ENCODE measurements at places on chromosomes 4 and X.

DNA sequence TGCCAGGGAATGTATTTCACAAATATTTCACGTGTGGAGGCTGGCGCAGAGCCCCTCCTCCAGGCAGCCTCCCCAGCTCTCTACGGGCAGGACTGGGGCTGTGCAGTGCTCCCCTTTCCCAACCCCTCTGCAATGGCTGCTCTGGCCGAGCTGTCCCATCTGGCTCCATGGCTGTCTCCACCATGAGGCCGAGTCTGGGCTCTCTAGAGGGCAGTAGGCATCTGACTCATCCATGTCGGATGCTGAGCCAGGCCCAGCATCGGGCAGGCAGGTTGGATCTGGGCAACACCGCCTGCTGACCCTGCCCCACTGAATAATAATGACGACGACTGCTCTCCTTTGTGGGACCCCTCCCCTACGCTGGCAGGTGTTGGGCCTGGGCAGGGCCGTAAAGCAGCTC lies 11.0 kb upstream of the SH3TC1 start:
- no peak for DNase-seq

DNA sequence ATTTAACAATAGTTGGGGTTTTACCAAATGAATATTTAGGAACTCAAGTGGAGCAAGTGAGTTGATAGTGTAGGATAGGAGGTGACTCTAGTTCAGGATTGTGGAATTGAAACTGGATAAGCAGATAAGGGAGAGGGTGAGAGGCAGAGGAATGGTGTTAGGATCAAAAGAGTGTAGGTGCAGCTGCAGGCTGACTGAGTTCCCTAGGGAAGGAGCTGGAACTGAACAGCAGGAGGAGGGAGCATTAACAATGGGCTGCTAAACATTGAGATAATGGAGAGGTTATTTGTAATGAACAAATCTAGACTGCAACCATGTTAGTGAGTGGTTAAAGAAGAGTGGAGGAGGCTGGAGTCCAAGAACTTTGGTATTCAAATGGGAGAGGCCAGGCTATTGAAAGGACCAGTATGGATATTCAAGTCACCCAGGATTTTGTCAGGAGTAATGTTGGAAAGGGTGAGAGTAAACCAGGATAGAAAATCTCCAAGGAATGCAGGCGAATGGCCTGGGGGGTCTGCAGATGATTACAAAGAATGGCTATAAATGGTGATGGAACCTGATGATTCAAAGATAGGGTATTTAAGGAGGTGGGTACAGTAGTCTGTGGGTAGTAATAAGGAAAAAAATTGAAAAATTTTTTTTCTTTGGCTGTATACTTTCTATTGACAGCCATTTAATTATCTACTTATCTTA lies 497.1 kb upstream of the TENM3 start:
- DNase-seq = no peak

GRCh38 chr4:82776925-82777542 lies 21.6 kb downstream of the SCD5 start:
- DNase-seq = no peak

DNA sequence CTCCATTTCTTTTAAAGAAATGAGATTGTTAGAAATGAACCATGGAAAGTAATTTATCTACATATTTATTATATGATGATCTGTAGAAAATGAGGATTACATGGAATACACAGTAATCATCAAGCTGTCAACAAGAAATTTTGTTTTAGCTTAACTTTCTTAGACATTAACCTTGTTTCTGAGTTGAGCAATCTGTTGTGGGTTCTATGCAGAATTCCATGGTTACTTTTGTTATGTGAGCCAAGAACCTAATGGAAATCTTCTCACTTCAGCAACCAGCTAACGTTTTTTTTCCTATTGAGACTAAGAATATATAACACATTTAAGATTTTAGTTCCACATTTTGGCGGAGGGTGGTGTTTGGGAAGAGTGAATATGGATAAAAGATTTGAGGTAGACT lies 136.1 kb upstream of the SLC4A4 start:
- no peak for DNase-seq

DNA sequence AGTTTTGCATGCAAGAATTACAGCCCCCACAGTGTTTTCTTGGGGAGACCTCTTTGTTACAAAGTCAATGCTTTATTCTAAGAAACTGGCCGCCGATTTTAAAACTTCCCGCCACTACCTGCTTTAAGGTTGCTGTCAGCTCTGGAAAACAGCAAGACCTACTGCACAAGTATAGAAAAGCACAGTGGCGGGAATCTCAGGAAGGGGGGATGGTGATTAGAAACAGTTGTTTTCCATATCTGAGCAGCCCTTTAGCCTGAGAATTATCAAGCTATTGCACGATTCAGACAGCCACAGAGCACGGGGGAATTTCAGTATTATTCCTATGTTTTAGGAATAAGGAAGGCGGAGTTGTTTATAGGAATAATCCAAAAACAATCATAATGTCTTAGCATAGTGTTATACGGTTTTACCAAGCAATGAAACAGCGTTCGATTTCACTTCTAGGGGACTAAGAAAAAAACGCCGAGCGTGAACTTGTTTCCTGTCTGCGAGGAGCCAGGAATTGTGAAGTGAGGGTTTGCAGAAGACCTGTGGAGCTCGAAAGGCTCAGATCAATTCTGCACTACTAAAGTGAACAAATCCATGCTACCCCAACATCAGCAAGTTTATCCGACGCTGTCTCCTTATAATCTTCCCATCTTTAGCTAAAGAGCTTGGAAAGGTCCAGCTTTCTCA lies 81.3 kb downstream of the HMGN5 start:
- no peak for DNase-seq

DNA sequence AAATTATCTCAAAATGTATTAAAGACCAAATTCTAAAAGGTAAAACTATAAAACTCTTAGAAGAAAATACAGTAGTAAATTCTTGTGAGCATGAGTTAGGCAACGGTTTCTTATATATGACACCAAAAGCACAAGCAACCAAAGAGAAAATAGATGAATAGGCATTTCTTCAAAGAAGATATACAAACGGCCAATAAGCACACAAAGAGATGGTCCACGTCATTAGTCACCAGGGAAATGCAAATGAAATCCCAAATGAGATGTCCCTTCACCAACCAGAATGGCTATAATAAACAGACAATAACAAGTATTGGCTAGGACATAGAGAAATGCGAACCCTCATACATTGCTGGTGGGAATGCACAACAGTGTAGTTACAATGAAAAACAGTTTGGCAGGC lies 44.6 kb downstream of the RAB33A start:
- DNase-seq = no peak

GRCh38 chr4:74658116-74658515 lies 136.2 kb downstream of the BTC start:
- no peak for DNase-seq

DNA sequence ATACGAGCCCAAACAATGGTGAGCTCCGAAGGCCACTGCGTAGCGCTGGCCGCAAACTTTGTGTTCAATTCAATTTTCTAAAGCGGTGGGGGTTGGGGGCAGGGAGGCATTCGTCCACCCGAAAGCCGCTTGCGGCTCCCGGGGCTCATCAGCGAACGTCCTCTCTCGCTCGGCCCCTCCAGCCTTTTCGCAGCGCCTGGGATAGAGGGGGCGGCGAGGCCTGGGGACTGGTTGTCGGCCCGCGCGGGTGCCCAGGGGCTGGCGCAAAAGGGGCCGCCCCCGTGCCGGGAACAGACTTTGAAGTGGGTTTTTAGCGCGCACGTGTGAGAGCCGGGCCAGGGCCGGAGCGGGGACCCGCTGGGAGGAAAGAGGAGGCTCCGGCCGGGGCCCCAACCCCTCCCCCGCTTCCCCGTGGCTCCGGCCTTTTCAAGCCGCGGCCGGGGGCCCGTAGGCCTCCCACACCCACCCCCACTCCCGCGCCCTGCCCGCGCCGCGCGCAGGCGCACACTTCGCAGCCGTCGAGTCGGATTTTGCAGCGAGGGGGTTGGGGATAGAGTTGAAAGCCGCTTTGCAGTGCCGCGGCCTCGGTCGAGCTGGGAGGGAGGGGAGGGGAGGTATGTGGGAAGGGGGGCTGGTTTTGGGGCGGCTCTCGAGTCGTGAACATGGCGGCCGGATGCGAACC lies 8.3 kb downstream of the ZIC3 start:
- no peak for DNase-seq

DNA sequence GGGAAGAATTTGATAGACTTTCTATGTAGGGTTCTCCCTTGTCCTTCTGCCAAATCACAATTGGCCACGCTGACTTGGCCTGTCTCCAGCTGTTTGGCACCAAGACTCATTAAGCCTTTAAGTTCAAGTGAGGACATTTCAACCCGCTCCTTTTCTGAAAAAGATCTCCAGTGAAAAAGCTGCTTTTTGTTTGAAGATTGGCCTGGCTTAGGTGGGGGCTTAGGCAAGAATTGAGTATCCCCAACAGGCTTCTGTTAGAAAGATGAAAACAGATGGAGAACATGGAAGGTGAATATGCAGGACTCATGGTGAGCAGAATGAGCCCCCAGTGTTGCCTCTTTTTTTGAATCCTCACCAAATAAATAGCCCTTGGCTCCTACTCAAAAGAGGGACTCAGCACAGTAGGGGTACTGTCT lies 28.5 kb upstream of the LIMCH1 start:
- no peak for DNase-seq

GRCh38 chr4:157664726-157665125 lies 444.2 kb downstream of the GRIA2 start:
- no peak for DNase-seq

- DNase-seq = no peak
Measured at GRCh38 chr4:130080872-130081451, 985.0 kb downstream of the C4orf33 start.

- DNase-seq = no peak
Measured at GRCh38 chr4:88318751-88319350, 34.5 kb upstream of the PPM1K start.

DNA sequence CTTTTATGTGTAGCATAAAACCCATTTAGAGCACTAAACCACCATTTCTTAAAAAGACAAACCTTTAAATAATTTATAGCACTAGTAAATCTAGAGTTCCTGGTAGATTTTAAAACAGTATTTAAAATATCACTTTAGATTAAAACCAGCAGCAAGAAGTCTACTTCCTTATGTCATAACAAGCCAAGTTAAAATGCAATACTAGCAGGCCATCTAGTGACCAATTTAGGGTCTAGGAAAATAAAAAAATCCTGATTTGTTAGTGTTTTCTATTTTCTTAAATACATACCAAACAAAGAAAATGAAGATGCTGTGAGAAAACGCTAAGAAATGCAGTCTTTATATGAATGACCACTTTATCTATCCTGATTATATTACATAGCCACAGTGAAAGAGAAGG lies 53.9 kb downstream of the PAPSS1 start:
- DNase-seq = no peak

- no peak for DNase-seq
Measured at GRCh38 chrX:104428231-104428630, 137.8 kb upstream of the IL1RAPL2 start.

- no peak for DNase-seq
Measured at GRCh38 chr4:16160457-16160856, 65.8 kb downstream of the TAPT1 start.

DNA sequence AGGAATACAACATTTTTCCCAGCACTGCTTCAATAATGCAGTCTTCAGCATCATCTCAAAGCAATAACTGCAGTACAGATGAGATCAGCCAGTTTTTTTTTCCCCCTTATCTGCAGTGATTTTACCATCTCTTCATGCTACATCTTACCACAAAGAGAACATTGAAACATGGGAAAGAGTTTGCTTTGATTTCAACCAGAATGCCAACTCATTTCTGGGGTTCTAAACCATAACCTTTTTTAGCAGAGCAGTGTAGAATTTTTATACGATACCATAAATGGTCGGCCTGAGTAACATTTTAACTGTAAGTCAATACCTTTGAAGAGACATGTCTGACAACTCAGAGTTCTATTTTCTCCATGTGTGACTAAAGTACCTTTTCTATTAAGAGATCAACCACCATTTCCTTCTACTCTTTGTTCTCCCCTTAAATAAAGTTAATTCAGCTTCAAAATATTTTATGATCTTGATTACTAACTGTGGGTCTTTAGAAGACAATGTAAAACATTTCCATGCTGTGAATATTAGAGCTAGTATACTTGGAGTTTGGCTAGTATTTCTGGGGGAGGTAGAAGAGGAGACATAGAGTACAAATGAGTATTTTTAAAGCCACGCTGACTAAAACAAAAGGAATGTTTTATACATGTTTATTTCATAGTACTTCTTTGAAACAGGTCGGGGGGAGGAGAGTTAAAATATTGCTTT lies 69.1 kb downstream of the TET2 start:
- DNase-seq = no peak

DNA sequence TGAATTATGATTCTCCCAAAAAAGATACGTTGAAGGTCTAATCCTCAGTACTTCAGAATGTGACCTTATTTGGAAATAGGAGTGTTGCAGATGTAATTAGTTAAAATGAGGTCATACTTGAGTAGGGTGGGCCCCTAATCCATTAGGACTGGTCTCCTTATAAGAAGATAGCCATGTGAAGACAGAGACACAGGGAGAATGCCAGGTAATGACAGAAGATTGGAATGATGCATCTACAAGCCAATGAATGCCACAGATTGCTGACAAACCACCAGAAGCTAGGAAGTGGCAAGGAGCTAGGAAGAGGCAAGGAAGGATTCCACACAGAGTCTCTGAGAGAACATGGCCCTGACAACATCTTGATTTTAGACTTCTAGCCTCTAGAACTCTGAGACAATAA lies 7.4 kb upstream of the RPS6KA3 start:
- no peak for DNase-seq

DNA sequence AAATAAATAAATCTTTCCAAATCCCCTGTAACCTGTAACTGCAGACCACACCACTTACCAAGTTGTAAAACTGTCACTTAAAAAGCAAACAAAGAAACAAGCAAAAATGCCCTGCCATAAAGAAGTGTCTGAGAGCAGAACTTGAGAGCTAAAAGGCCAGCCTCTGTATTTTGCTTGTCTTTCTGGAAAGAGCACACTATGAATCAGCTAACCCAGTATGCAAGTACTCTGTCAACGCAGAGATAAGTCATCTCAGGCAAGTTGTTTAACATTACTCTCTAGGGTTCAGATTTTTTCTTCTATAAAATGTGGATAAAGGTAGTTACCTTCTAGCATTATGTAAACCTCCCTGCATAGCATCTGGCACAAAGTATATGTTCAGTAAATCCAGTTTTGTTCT lies 134.8 kb downstream of the HS3ST1 start:
- no peak for DNase-seq

GRCh38 chr4:137825505-137825904 lies 293.2 kb upstream of the PCDH18 start:
- DNase-seq = no peak

DNA sequence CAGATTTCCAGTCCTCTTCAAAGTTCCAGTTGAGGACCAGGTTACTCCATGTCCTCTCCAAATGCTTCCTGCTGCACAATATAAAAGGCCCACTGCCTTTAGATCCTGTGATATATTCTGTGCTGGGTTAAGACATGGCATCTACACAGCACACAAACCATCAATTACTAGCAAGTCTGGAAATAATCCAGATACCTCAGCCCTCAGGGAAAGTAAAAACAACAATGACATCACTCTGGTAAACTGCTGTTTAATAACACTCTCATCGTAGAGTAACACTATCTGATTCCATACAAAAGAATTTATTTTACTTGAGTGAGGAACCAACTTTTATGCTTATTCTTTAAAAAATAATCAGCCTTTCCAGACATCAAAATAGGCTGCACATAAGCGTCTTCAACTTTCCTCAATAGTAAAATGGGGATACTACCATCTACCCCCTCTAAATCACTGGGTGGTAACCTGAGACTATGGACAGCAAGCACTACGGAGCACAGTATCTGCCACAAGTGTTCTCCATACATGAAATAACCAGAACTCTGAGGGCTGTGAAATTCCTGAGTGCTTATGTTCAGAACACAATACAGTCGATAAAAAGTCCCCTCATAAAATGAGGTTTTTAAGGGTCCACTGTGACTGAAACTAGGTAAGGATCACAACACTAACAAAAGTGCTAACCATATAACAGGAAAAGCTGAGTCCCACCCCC lies 53.4 kb downstream of the ABCG2 start:
- no peak for DNase-seq

- no peak for DNase-seq
Measured at GRCh38 chr4:56118055-56118454, 169.3 kb downstream of the CEP135 start.

All from thoracic aorta (tissue), 2 donors.